ENCODE measurements at places on chromosomes 2 and 18. TPM values are rescaled to one million over a fixed set of nuclear protein-coding genes. Genes with fewer than 3 reads are reported as not detected.

DNA sequence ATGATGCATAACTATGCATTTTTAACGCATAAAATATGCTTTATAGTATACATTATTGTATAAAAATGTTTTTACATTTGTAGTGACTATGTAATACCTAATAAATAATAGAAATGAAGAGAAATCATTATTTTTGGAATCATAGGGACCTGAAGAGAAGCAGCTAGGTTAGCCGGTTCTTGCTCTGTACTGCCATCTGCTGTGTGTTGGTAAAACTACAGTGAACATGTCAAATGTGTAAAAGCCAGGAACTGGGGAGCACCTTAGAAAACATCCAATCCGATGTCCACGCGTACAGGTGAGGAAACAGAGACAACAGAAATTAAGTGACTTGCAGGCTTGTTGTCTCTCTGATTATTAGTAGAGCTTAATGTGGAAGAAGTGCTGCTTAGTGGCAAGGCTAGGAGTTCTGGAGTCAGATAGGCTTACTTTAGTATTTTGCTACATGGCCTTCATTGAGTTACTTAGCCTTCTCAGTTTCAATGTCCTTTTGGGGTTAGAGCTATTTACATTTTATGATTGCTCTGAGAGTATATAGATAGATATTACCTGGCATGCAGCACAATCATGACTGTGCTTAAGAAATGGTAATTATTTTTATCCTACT, 386.5 kb downstream of the DLGAP1 start:
- no peak for DNase-seq

GRCh38 chr18:44838971-44839666, 158.4 kb downstream of the SETBP1 start:
- peak; percentile 83 for DNase-seq

GRCh38 chr18:23825978-23826405, 136.7 kb downstream of the LAMA3 start:
- no peak for DNase-seq

DNA sequence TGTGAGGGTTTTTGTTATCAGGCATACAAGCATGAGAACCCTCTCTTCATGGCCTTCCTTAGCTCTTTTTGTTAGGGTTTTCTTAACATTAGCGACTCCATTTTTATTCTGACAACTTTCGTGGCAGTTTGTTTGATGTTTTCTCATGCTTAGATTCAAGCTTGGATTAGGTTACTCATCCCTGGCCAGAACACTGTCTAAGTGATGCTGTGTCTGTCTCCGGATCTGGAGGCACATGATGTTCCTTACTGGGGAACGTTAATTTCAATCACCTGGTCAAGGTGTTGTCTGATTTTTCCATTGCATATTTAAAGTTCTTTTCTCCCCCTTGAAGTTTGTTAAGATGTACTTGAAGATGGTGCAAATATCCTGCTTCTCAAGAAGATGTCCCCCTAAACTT, 40.7 kb downstream of the DYSF start:
- no peak for DNase-seq

- DNase-seq = no peak
Observed at GRCh38 chr2:98419544-98419943, 25.1 kb upstream of the INPP4A start.

DNA sequence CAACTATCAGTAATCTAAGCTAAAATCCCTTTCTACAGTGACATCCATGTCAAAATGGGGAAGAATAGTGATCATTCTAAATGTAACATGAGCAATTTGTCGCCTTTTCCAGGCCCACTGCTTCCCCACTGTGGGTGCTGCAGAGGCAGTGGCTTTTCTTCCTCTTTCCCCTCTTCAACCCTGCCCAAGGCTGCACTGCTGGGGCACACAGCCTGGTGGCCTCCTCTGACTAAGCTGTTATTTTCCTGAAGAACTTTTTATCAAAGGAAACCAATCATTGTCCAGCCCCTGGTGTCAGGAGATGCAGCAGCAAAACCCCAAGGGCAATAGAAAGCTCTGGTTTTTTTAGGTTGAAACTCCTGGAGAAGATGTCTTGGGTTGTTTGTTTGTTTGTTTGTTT, 117.6 kb upstream of the KLF7 start:
- no peak for DNase-seq

GRCh38 chr2:10449838-10450691, 1.9 kb upstream of the ODC1 start:
- DNase-seq = no peak

GRCh38 chr2:105255979-105256378, 14.4 kb downstream of the GPR45 start:
- DNase-seq = no peak

MC2R gene
- not detected for total RNA-seq

All from natural killer cell treated with Interleukin-12 subunit alpha and Interleukin-12 subunit beta and Interleukin-15 and Interleukin-18, amount 100 ng/mL, for 72 hours (primary cell).